ENCODE measurements at places on chromosomes 3 and 15.
A peak's percentile ranks its signal among the peaks of the same experiment; 100 is the strongest.

- DNase-seq = no peak
Measured at GRCh38 chr15:64763021-64763420, 12.4 kb downstream of the RBPMS2 start.

DNA sequence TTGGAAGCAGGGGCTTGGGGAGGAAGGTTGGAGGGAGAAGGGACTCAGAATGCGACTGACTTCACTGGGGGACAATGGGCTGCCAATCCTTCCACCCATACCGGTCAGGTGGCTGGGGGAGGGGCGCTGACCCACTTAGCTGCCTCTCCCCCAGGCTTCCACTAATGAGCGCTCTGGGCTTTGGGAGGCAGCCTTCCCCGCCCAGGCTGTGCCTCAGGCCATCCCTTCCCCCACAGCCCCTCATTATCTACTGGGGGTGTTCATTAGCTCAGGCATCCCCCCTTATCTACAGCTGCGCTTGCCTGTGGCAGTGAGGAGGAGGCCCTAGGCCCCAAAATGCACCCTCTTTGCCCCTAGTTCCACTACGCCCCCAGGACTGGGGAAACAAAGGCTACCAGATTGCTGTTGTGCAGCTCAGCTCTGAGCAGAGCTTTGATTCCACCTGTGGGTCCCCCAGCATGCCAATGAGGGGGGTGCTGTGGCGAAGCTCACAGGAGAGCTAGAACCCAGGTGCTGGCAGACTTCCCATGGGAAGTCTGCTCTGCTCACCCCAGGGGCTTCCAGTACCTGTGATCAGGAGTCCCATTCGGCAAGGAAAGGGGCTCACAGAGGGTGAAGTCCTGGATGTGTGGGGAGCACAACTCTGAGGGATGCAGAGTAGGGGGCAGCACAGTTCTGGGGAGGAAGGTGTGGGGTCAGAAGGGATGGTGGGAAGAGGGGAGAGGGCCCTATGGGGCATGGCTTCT is 29.4 kb upstream of the SEMA3F start:
- no peak for DNase-seq

DNA sequence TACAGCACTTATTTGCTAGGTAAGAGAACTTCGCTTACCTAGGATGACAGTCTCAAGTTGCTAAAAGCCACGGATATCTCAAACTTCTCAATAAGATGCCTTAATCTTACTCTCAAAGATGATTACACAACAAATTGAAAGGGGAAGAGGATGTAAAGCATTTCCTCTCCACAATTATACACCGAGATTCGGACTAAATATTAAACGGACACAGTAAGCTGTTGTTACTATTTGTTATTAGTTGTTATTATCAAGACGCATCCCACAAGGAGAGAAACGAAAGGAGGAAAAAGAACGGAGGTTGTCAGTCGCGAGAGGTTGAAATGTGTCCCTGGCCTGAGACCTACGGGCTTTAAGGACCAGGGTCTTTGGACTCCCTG is 660 bp downstream of the ZNF106 start:
- DNase-seq = no peak

DNA sequence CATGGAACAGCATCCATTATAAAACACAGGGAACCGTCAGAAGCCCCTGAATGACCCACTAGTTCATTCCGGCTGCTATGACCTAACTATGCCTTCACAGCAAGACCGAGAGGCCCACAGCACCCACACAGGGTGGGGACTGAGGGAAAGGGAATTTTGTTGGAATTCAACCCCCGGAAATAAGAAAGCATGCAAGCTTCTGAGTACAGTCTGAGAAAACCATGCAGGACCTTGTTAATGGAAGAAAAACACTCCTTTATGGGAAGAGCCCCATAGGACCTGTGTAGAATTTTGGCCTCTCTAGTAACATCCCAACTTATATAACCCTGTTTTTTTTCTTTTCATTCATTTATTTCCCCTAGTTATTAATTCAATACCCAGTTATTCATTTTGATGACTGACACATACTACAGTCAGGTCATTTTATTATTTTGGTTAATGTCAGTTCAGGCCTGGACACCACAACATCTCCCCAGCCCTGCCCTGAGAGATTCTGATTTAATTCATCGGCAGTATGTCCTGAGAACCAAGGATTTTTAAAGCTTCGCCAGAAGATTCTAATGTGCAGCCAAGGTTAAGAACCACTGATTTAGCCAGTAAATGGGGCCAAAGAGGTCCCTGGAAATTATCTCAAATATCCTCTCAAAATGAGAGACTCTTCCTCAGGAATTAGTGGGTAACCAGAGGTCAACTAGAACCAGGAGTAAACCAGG is 231.6 kb upstream of the GOLGA6L4 start:
- no peak for DNase-seq

- DNase-seq = no peak
Measured at GRCh38 chr3:139310474-139310933, 33.3 kb upstream of the MRPS22 start.

DNA sequence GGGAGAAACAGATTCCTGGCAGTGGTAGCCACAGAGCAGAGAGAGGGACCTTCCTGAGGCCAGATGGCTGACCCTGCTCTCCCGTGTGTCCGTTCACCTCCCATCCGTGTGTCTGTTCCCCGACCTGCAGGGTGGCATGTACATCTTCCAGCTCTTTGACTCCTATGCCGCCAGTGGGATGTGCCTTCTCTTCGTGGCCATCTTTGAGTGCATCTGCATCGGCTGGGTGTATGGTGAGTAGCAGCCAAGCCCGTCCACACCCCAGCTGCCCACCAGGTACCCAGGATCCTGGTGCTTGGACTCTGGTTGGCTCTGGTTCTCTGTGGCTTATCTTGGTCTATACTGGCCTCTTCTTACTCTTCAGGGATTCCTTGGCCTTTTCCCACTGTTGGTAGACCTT is 59.5 kb upstream of the SLC6A1 start:
- DNase-seq = no peak

GRCh38 chr15:88246666-88247446 is 9.7 kb downstream of the NTRK3 start:
- peak; percentile 87 for DNase-seq

DNA sequence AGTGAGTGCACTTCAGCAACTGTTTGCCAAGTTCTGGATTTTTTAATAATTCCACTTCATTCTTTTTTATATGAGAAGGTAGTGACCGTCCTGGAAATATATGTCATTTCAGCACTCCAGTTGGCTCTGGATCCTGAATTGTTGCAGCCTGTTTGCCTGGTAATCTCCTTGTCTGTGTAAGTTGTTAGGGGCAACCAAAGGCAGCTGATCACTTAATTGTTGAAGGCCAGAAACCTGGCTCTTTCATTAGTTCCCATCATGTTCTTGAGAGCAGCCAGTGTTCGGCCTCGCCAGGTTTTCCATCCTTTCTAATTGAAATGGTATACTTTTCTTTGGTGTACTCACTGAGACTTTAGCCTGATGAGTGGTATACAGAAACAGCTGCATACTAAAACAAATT is 168.6 kb downstream of the SOX2 start:
- no peak for DNase-seq

Data from nephron progenitor cell (in vitro differentiated cells).